Vagina (tissue), 2 donors: ENCODE measurements at places on chromosomes 2 and 18.
A peak's percentile ranks its signal among the peaks of the same experiment; 100 is the strongest.

GRCh38 chr2:208320686-208321085, 54.6 kb downstream of the PIKFYVE start:
- H3K4me1 ChIP-seq = peaks cover 20% of the 10 kb centered on the region
- no peak overlapping the region for H3K4me3 ChIP-seq
- DNase-seq = no peak
- H3K36me3 ChIP-seq = peaks cover 21% of the 10 kb centered on the region
- peak overlapping the region; percentile 10 for H3K27ac ChIP-seq

- H3K4me3 ChIP-seq = no peak overlapping the region
- no peaks in the 10 kb centered on the region for H3K27me3 ChIP-seq
- H3K36me3 ChIP-seq = no peaks in the 10 kb centered on the region
- DNase-seq = no peak
- H3K27ac ChIP-seq = no peak overlapping the region
- H3K4me1 ChIP-seq = no peaks in the 10 kb centered on the region
Measured at GRCh38 chr2:108106731-108107130, 120.4 kb downstream of the SLC5A7 start.

DNA sequence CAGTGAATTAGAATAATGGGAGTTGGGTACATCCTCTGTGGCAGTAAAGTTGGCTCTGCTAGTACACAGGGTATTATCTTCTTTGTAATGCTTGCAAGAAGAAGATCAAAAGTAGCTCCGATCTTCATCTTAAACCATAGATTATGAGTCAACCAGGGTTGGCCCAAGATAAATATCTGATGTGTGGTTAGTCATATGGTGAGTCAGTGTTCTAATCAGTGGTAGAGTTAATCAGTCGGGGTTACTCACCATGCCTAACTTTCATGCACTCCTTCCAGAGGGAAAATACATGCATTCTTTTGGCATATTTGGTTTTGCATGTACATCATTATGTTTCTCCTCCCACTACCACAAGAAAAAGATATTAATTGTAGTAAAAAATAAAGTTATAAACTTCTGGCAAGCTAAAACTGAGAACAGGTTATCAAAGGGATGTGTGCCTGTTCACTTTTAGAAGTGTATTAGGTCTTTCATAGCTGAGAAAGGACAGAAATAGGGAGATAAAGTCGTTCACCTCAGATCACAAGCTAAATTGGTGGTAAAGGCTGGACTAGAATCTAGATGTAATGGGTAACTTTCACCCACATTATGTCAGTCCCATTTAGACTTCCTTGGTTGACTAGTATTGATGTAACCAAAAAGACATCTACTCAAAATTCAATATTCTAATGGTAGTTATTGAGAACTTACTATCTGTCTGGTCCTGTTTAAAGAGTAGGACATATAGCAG, 684.4 kb downstream of the IRS1 start:
- H3K4me3 ChIP-seq = no peak overlapping the region
- H3K36me3 ChIP-seq = no peaks in the 10 kb centered on the region
- H3K27me3 ChIP-seq = no peaks in the 10 kb centered on the region
- peaks cover 20% of the 10 kb centered on the region for H3K4me1 ChIP-seq
- DNase-seq = no peak
- no peak overlapping the region for H3K27ac ChIP-seq

- no peak overlapping the region for H3K4me3 ChIP-seq
- no peak overlapping the region for H3K27ac ChIP-seq
- no peaks in the 10 kb centered on the region for H3K4me1 ChIP-seq
- H3K27me3 ChIP-seq = no peaks in the 10 kb centered on the region
- peak; percentile 64 for DNase-seq
- H3K36me3 ChIP-seq = no peaks in the 10 kb centered on the region
Measured at GRCh38 chr2:128454980-128455720, 136.5 kb upstream of the HS6ST1 start.

GRCh38 chr2:48092846-48093803, 186.8 kb upstream of the FBXO11 start:
- no peak for DNase-seq
- no peaks in the 10 kb centered on the region for H3K27me3 ChIP-seq
- no peak overlapping the region for H3K27ac ChIP-seq
- no peaks in the 10 kb centered on the region for H3K36me3 ChIP-seq
- no peaks in the 10 kb centered on the region for H3K4me1 ChIP-seq

GRCh38 chr18:8249811-8250210, 359.4 kb upstream of the RAB12 start:
- no peaks in the 10 kb centered on the region for H3K27me3 ChIP-seq
- DNase-seq = no peak
- H3K27ac ChIP-seq = no peak overlapping the region
- H3K4me3 ChIP-seq = no peak overlapping the region
- H3K4me1 ChIP-seq = no peaks in the 10 kb centered on the region
- no peaks in the 10 kb centered on the region for H3K36me3 ChIP-seq

- no peak for DNase-seq
- no peaks in the 10 kb centered on the region for H3K27me3 ChIP-seq
- no peaks in the 10 kb centered on the region for H3K4me1 ChIP-seq
- no peak overlapping the region for H3K4me3 ChIP-seq
Measured at GRCh38 chr18:24388957-24389356, 8.7 kb downstream of the OSBPL1A start.

DNA sequence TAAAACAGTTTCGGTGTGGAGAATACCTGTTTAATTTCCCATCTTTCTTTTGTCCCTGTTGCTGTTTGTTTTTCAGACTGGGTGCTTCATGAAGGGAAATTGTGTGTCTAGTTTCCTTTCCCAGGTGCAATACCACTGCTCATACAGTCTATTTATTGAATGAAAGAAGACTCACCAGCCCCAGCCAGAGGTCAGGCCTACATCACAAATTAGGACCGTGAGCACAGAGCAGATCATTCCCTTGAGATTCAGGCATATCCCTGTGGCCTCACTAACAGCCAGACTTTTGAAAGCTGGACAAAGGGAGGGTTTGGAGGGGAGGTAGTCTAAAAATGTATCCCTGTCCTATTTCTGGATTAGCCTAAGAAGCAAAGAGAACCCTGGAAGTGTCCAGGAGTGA, 278.9 kb downstream of the IRS1 start:
- no peaks in the 10 kb centered on the region for H3K36me3 ChIP-seq
- no peaks in the 10 kb centered on the region for H3K4me1 ChIP-seq
- no peak for DNase-seq
- no peaks in the 10 kb centered on the region for H3K27me3 ChIP-seq
- H3K27ac ChIP-seq = no peak overlapping the region

DNA sequence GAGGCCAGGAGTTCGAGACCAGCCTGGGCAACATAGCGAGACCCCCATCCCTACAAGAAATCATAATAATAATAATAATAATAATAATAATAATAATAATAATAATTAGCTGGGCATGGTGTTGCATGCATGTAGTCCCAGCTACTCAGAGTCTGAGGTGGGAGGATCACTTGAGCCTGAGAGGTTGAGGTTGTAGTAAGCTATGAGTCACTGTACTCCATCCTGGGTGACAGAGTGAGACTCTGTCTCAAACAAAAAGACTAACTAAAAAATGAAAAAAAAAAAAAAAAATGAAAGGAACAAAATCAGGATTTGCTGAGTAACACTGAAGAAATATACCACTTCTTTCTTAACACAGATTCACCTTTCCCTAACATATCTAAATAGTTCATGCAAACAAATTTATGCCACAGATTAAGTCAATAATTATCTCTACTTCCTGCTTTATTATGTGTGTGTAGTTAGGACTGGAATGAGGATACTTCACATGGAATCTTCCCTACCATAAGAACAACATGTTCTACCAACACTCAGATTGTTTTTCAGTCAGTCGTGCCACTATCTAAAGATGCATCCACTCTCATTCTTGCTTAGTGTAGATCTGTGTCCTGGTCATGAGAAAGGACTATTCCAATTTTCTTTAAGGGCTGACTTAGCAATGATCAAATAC, 928.7 kb downstream of the SLC4A3 start:
- no peak for DNase-seq
- no peak overlapping the region for H3K27ac ChIP-seq
- no peaks in the 10 kb centered on the region for H3K4me1 ChIP-seq
- H3K36me3 ChIP-seq = no peaks in the 10 kb centered on the region

- H3K27ac ChIP-seq = no peak overlapping the region
- H3K36me3 ChIP-seq = no peaks in the 10 kb centered on the region
- H3K4me3 ChIP-seq = no peak overlapping the region
- DNase-seq = no peak
- H3K4me1 ChIP-seq = no peaks in the 10 kb centered on the region
Measured at GRCh38 chr18:789397-789796, 22.6 kb downstream of the YES1 start.

DNA sequence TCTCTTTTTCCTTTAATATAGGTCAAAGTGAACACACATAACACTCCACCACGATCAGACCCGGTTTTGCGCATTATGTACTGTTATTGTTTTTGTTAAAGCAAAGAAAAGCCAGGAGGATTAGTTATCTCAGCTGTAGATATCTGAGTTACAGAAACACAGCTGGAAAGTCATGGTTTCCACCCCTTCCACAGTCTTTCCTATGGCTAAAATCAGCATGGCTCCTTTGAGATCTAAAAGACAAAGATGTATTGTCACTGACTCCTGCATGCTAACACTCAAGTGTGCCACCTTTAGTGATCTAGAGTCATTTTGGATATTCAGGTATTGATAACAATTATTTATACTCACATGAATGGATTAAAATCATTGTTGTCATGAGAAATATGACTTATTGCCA, 260.0 kb downstream of the FIGN start:
- H3K27me3 ChIP-seq = no peaks in the 10 kb centered on the region
- DNase-seq = no peak
- no peaks in the 10 kb centered on the region for H3K36me3 ChIP-seq
- no peak overlapping the region for H3K27ac ChIP-seq
- H3K4me3 ChIP-seq = no peak overlapping the region
- no peaks in the 10 kb centered on the region for H3K4me1 ChIP-seq

DNA sequence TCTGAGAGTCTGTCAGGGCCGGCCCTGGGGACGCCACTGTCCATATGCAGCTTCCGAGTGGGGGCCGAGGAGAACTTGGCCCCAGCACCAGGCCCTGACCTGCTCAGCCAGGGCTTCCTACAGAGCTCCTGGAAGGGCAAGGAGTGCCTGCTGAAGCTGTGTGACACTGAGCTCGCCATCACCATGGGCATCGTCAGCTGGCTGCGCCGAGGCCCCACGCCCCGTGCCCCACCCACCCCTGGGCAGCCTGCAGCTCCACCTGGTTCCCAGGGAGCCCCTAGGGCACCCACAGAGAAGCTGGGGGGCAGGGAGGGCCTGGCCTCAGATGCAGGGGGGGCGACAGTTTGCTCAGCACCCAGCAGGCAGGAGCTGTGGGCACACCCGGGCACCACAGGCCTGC, 8.1 kb downstream of the AMER3 start:
- H3K4me1 ChIP-seq = no peaks in the 10 kb centered on the region
- no peak overlapping the region for H3K27ac ChIP-seq
- H3K4me3 ChIP-seq = no peak overlapping the region
- peak; percentile 79 for DNase-seq

DNA sequence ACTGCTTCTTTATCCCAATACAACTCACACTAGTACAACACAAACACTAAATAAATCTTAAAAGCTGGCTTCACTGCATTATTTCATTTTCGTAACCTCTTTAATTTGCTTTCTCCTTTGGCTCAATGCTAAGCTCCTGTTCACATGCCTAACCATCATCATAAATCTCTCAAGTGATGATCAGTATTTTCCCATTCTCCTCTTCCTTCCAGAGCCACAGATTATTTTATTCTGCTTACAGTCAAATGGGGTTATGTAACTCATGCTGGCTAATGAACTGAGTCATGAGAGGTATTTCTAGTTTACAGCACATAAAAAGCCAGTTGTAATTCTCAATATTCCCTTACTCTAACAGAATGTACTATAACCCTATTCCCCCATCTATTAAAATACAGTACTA, 350.4 kb upstream of the ZC3H15 start:
- no peaks in the 10 kb centered on the region for H3K4me1 ChIP-seq
- H3K36me3 ChIP-seq = no peaks in the 10 kb centered on the region
- no peaks in the 10 kb centered on the region for H3K27me3 ChIP-seq
- no peak overlapping the region for H3K27ac ChIP-seq
- H3K4me3 ChIP-seq = no peak overlapping the region
- no peak for DNase-seq

DNA sequence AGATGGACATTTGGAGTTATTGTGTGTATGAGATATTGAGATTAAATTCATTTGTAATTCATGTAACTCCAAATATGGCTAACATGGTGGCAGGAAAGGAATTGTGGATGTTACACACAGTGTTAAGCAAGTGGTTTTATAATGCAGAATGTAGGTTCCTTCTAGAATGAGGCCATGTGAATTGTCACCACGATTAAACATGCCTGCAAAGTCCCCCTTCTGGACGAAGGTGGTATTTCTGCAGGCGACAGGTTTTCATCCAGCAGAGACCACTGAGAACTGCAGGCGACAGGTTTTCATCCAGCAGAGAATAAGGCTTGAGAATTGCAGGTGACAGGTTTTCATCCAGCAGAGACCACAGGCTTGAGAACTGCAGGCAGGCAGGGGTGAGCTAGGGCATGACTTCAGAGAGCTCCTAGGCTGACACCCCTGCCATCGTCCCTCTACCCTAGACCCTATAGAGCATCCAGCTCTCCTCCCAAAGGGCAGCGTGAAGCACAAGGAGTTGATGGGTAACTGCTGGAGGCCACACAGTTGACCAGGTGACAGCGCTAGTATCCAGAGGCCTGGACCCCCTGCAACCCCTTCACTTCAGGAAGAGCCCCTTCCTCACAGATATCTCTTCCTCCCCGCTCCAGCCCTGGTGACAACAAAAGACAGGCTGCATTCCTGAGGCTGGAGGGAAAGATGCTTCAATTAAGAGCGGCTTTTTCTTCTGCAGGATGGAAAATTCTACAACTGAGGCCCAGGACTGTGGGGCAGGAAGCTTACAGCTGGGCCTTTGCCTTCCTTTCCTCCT, 175.8 kb downstream of the LOXHD1 start:
- DNase-seq = no peak
- H3K27me3 ChIP-seq = no peaks in the 10 kb centered on the region
- no peaks in the 10 kb centered on the region for H3K4me1 ChIP-seq
- no peak overlapping the region for H3K4me3 ChIP-seq
- no peak overlapping the region for H3K27ac ChIP-seq
- no peaks in the 10 kb centered on the region for H3K36me3 ChIP-seq

GRCh38 chr2:151264157-151264825, 2.6 kb upstream of the RBM43 start:
- H3K36me3 ChIP-seq = no peaks in the 10 kb centered on the region
- no peak for DNase-seq
- no peaks in the 10 kb centered on the region for H3K27me3 ChIP-seq
- peaks cover 6% of the 10 kb centered on the region for H3K4me1 ChIP-seq

- H3K27me3 ChIP-seq = no peaks in the 10 kb centered on the region
- H3K4me3 ChIP-seq = no peak overlapping the region
- H3K4me1 ChIP-seq = peaks cover 11% of the 10 kb centered on the region
- H3K27ac ChIP-seq = no peak overlapping the region
Measured at GRCh38 chr2:136112317-136113208, 5.4 kb downstream of the CXCR4 start.

DNA sequence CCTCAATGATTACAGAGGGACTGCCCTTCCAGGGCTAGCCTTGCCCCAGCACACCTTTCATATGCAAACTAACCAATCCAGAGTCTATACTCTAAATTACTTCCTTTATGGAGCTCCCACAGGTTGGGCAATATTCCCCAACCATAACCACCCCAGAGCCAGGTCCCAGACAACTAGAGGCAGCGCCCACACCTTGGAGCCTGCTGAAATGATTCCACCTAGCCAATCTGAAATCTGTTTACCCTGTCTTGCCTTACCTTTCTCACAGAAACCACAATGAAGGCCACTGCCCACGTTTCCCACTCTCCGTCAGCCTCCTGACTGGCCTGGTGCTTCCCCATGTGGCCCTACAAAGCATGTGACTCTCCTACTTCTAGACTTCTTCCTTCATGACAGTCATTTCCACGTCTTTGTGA, 62.0 kb downstream of the REEP1 start:
- DNase-seq = no peak
- H3K27ac ChIP-seq = no peak overlapping the region
